Fibroblast of mammary gland (primary cell): ENCODE measurements at places on chromosomes 3 and 15.

DNA sequence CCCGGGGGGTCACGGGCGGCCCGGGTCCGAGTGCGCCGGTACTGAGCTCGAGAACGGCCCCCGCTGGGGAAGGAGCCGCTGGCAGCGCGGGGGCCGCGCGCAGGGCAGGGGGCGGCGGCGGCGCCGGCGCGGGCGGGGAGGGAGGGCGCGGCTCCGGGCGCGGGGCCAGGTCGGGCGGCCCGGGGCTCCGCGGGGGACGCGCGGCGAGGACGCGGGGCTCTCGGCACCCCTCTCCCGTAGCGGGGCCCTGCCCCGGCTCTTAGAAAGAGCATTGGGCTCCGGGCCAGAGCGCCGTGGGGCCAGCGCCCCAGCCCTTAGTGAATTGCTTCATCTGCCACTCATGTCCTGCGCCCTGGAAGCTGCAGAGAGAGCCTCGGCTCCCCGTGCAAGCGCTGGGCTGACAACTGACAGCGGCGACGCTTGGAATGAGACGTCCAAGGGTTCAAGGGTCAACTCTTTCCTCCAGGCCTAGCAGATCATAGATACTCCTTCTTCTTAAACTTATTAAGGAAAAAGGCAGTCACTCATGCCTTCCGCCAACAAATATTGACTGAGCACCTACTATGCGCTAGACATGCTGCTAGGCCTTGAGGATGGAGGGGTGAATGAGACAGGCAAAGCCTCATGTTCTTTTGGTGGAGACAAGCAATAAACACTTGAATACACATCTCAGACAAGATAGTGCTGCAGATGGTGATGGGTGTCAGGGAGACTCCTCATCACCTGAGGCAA, 140.8 kb downstream of the SMAD6 start:
- peak; percentile 60 for DNase-seq

DNA sequence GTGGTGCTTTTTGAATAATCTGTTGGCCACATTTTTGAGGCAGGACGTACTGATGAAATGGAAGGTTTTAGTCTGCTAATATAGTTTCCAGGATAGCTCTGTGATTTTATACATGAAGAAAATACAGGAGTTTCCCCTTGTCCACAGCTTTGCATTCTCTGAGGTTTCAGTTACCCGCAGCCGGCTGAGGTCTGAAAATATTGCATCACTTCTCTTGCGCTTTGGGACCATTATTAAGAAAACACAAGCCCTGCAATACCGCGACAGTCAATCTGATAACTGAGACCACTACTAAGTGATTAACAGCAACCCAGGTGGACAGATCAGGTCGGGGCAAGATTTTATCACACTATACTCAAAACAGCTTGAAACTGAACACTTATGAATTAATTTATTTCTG, 33.0 kb downstream of the BLM start:
- no peak for DNase-seq

DNA sequence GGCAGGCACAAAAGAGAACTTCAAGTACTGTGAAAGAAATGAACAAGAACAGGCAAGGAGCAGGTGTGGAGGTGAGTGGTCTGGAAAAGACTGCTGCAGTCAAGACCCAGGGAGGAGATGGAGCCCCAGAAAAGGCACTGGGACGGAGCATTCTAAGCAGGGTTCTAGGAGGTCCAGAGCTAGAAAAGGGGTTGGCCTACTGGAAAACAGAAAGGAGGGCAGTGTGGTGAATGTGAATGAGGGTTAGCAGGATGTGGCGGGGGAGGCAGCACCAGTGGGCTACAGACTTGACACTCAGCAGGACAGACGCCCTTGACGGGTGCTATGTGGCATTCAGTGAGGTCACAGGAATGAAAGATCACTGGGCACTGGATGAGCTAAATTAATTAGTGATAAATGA, 75.7 kb downstream of the SENP2 start:
- no peak for DNase-seq

DNA sequence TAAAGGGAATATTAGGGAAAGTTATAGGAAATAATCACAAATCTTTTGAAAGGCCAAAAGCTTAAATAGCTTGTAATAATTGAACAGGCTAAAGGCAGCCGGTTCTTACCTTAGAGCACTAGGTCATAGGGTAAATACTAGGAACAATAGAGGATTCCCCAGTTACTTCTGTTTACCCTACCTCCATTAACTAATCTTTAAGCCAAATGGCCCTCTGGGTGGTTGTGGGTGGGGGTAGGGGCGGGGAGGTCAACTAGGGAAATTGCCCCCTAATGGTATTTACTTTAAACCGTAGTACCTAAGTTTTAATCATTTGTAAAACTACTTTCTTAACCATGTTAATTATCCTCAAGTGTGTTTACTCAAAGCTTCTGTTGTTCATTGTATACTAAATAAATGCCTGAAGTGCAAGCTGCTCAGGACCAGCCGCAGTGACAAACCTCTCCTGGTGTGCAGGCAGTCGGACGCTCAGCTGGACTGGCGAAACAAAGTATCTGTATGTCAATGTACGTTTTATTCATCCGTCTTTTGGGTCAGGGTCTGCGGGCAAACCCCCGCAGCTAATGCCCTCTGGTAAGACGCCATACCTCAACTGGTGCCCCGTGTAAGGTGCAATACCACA, 18.9 kb downstream of the MAGEL2 start:
- DNase-seq: no peak

DNA sequence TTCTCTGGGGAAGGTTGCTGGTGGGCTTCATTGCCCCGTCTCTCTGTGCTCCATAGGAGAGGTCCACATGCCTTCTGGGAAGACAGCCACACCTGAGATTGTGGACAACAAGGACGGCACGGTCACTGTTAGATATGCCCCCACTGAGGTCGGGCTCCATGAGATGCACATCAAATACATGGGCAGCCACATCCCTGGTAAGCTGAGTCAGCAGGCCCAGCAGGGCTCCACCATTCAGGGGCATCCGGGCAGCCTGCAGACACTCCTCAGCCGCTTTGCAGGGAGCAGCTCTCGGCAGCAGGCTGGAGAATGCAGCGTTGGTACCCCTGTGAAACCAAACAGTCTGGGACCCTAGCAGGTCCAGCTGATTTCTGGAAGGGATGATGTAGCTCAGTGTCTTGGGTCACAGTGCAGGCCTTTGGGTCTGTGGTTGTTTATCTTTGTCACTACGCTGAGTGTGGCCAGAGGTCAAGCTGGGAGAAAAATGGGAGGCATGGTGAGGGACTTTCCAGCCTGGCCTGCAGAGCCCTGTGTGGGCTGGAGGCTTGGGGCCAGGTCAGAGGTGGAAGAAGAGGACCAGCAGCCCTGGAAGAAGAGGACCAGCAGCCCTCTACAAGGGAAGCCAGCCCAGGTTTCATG, 67.2 kb downstream of the DNASE1L3 start:
- DNase-seq: no peak

GRCh38 chr3:132722165-132723023, at the start of gene NPHP3:
NPHP3 (minus strand) TSS chr3:132722409; CDS start chr3:132722355, 54 bp downstream.
- DNase-seq: peak; percentile 92

DNA sequence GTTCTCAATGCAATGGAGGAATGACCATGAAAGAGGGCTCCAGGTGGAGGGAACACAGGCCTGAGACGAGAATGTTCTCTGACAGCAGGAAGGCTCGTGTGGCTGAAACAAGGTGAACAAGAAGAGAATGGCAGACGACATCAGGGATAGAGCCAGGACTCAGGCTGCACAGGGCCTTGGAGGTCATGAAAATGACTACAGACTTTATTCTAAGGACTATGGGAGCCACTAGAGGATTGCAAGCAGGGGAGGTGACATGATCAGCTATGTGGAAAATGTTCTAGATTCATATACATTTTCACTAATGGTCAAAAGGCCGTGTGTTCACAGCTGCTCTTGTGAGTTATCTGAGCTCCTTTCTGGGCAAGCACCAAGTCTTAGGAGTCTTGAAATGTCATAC, 78.2 kb downstream of the TAFA4 start:
- DNase-seq: no peak

GRCh38 chr3:138375447-138375846, 27.1 kb downstream of the MRAS start:
- DNase-seq: no peak

DNA sequence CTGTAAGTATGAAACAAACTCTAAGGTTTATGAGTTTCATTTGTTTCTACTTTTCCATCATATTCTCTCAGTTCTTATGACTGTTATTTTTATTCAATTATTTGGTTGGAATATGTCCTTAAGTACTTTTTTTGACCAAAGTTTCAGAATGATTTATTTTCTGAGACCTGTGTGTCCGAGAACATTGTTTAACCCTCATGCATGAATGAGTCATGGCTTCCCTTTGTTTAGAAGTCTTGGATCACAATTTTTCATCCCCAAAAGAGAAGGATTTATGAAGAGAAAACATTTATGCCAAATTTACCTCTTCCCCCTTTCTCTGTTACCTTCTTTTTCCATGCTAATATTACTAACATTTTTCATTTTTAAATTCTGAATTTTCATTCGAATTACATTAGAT, 518.0 kb upstream of the NR2F2 start:
- DNase-seq: peak; percentile 50

DNA sequence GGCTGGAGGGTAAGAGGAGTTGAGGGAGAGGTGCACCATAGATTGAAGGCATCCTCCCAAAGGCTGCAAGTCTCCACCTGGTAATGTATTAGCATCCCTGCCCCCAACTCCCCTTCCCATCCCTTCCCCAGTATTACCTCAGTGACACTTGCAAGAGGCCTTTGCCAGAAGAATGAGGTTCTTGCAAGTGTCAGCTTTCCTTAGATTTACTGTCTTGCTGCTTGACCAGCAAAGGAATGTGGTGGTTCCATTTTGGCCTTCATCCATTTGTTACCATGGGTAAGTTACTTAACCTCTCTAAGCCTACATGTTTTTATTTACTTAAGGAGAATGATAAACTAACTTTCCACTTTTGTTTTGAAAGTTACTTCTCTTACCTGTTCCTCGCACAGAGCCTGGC, 108.9 kb downstream of the LRTM1 start:
- no peak for DNase-seq

DNA sequence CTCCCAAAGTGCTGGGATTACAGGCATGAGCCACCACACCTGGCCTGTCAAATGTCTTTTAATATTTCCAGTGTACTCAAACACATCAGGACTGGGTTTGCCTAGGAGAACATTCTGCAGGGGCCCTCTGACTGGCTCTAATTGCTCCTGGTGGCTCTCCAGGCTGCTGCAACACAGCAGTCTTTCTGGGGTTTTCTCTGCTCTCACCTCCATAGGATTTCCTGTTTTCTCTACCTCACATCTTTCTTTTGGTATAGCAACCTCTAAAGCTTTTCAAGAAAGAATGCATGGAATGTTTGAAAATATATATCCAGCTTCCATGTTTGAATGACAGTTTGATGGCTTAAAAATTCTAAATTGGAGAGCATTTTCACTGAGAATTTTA, 83.3 kb upstream of the IGSF10 start:
- no peak for DNase-seq

- peak; percentile 4 for DNase-seq
Measured at GRCh38 chr3:23376516-23377248, 173.6 kb downstream of the UBE2E2 start.
